ENCODE measurements at places on chromosomes 6 and 20.

DNA sequence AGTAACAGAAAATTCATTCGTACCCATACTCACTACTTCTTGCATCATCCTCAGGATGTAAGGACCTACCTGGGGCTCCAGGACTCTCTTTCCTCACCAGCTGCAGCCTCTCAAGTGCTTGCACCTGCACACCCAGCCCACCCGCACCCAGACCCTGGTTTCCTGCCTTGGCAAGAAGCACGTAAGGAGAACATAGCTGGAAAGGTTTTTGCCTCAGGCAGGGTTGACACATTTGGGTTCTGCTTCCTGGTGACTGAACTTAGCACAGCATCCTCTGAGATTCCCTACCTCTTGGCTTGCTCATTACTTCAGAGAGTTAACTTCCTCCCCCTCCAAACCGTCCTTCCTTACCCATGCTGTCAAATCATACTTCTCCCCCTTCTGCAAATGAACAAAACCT is 556.9 kb downstream of the CD83 start:
- DNase-seq, result no peak

DNA sequence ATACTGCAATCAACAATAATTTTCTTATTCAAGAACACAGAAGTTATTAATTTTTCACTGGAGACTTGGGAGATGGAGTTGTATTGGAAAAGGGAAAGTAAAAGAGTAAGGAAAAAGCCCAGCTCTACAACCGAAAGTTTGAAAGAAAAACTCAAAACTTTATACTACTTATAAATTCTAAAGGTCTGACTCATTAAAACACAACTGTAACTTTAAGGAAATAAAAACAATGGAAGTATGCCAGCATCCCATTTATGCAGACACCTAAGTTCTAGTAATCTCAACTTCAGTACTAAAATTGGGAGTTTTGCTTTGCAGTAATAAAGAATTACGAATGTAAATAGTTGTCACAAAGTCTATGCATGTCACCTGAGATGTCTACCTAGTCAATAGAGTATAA is 80.6 kb downstream of the IRAK1BP1 start:
- DNase-seq, result peak; percentile 37

DNA sequence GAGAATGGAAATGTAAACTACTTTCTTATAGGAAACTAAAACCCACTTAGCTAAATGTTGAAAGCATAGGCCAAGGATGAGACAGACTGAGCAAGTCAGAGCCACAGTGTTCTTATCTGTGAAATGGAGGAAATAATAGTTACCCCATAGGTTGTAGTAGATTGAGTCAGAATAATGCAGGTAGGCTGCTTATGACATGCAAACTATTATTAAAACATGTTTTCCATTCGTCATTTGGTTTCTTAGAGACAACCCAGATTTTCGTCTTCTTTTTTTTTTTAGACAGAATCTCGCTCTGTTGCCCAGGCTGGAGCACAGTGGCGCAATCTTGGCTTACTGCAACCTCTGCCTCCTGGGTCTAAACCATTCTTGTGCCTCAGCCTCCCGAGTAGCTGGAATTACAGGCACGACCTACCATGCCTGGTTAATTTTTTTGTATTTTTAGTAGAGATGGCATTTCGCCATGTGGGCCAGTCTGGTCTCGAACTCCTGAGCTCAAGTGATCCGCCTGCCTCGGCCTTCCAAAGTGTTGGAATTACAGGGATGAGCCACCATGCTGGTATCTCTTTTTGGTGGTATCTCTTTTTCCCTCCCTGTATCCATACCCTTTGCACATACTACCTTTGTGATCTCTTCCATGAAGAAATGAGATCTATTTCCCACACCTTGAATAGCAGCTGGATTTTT is 196.5 kb upstream of the ZNF217 start:
- DNase-seq, result no peak

DNA sequence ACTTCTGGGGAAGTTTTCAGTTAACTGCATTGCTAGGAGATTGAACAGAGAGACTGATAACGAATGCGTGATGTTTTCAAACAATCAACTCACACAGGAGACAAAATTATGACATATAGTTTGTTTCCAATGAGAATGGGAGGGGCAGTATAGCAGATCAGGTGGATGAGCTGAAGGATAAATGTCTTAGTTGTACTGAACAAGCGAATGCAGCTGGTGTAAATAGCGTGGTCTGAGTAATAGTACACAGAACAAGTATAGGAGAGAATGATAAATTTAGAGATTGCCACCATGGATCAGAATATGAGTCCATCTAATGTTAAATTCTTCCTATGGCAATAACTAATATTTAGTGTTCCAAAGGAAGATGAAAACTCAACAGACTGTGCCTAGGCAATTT is 858.6 kb downstream of the EYS start:
- no peak for DNase-seq

GRCh38 chr6:106098383-106099234 is 12.5 kb downstream of the PRDM1 start:
- DNase-seq, result peak; percentile 52

- no peak for DNase-seq
Measured at GRCh38 chr6:142242269-142242668, 59.5 kb upstream of the ADGRG6 start.

DNA sequence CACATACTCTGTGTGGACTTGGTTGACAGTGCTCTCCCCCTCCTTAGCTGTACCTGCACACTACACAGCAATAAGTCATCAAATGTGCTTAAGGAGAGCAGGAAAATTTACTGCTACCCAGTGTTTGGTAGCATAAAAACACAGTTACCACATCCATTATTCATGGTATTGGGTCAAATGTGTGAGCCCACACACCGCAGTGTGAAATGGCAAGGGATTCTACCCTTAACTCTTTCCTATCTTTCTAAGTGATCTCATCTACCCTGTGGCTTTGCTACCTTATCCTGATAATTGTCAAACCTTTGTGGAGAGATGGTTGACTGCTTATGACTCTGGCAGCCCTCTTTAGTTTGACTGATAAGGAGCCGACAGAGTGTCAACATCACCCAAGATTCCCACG is 47.6 kb downstream of the STX11 start:
- DNase-seq, result no peak

DNA sequence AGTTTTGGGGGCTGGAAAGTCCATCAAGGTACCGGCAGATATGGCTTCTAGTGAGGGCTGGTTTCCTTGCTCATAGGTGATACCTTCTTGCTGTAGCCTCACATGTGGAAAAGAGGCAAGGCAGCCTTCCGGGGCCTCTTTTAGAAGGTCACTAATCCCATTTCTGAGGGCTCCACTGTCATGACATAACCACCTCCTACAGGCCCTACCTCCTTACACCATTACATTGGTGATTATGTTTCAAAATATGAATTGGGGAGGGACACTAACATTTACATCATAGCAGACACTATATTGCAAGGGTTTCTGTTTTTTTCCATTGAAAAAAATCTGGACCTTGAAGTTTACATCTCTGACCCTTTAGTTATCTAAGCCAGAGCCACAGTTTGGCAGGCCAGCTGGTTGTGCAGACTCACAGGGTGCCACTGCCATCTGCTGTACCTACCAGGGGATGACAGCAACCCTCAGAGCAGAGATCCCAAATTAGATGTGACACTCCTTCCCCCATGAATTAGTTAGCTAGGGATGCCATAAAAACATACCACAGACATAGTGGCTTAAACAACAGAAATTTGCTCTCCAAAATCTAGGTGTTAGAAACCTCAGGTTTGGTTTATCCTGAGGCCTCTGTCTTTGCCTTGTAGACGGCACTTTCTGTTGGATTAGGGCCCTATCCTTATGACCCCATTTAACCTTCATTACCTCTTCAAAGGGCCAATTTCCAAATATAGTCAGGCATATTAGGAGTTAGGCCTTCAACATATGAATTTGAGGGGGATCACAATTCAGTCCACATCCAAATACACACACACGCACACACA is 166.4 kb upstream of the RNF217 start:
- no peak for DNase-seq

GRCh38 chr6:2615251-2615650 is 135.5 kb downstream of the MYLK4 start:
- no peak for DNase-seq

- DNase-seq, result no peak
Measured at GRCh38 chr6:89858041-89858440, 28.4 kb downstream of the CASP8AP2 start.

DNA sequence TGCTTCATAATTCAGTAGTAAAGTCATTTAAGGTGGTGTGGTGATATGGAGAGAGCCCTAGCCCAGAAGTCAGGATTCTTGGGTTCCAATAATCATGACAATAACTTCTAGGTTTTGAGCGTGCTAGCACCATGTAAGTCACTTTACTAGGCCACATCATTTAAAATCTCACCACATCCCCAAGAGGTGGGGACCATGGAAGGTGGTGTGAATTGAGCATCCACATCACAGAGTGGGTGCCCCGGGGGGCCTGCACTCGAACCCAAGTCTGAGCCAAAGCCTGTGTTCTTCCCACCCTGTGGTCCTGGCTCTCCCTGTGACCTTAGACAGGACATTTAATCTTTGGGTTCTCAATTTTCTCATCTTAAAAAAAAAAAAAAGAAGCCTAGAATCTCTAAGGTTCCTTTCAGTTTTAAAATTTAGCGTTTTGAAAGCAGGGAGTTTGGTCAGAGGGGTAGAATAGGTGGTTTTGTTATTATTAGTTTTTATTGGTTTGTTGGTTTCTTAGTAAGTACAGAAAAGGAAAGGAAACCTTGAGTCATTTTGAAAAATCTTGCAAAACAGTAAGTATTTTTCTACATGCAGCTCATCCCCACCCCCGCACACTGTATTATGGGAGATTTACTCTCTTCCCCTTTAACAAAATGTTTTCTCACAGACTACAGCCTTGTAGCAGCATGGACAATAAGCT is 26.4 kb downstream of the ARMC2 start:
- no peak for DNase-seq

GRCh38 chr6:108227290-108227689 is 33.5 kb downstream of the SNX3 start:
- no peak for DNase-seq

- peak; percentile 54 for DNase-seq
Measured at GRCh38 chr6:164108869-164109769, 694.6 kb downstream of the QKI start.

DNA sequence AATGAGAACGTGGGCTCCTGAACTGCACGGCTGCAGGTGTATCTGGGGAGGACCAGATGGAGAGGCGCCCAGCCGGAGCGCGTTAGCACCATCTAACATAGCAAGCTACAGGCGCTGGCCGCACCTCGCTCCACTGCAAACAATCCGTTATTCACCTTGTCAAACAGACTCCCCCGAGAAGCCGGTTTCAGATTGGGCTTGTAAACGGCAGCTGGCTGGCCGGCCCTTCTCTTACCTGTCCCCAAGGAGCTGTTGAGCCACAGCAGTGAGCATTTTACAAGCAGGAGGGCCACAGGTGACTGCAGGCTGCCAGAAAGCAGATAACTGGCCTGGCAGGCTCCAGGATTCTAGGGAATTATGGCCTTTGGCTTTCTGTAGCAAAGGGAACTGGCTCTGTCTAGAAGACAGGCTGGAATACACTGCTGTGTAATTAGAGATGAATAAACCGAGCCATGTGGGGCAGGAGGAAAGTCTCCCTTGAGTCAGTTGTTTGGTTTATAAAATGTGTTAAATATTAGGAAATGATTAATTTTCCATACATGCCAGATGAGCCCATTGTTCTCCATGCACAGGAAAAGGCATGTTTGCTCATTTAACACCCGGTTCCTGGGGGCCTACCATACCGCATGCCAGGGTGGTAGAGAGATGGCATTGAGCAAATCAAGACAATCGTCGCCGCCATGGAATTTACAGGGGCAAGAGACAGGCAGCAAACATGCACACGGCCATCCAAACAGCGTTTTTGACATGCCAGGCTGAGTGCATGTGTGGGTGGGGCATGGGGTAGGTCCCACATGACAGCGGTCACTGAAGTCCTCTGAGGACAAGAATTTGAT is 159.3 kb downstream of the NFATC2 start:
- no peak for DNase-seq

DNA sequence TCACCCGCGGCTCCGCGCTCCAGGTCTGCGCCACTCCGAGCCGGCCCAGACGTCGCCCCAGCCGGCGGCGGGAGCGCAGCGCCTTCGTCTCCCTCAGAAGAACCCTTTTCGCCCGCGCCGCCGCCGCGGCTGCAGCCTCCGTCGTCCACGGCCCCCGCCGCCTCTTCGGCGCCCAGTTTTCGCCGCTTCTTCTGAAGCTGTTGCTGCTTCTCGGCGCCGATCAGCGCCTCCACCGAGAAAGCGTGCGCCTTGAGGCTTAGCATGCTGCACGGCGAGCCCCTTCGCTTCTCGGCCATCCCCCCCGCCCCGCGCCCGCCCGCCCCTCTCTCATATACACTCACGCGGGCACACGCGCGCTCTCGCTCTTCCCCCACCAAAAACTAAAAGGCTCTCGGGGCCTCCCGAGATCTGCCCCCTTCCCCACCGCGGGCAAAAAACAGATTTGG is 489 bp downstream of the TBX18 start:
- no peak for DNase-seq

- no peak for DNase-seq
Measured at GRCh38 chr20:45725134-45725533, 3.0 kb downstream of the SPINT4 start.

DNA sequence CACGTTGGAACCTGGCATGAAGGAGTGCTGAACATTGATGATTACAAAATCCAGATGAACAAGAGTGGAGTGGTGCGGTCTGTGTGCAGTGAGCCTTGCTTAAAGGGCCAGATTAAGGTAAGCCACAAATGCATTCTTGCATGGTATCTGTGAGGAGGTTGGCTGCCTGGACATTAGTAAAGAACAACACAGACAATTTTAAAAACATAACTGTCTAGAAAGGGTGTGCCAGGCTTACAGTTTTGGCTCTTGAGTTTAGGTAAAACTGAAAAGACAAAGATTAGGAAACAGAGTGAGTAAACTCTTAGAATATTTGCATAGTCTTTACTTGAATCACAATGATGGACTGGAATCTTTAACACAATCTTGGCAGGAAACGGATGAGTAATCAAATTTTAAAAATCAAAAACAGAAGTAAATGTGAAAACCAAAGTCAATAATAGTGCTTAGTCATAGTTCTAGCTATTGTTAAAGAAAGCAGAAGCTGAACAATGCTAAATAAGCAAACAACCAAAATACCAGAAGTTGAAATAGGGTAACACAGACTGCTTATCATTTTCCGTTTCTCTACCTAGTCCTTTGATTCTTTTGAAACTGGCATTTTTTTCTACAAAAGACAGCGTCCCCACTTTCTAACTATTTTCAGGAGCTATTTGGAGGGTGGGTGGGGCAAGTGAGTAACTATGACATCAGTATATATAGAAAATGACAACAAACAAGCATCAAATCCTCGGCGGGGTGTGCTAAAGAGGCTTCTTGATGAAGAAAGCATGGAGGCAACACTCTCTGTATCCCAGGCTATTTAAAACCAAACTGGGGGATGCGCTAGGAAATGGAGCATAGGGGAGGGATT is 185.8 kb upstream of the RAB32 start:
- peak; percentile 64 for DNase-seq

GRCh38 chr6:46901882-46902314 is 19.8 kb downstream of the ADGRF5 start:
- no peak for DNase-seq

GRCh38 chr20:3874194-3874844 is 14.9 kb upstream of the PANK2 start:
- no peak for DNase-seq
